ENCODE measurements at places on chromosomes 5 and 9.

DNA sequence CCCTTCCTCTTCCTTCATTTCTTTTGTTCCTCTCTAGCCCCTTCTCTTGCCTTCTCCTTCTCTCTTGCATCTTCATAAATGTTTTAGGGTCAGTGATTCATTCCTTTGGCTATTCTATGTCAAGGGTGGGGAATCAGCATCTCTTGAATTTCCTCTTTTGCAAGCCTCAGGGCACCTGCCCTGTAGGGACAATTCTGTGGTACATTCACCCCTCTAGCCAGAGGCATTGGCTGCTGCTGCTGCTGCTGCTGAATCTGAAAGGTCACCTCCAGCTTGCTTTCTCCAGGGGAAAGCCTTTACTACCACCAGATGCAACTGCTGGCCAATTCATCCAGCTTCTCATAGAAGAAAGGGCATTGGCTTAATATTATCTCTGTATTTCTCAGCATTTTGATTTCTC lies 87.3 kb downstream of the INSYN2B start:
- DNase-seq: no peak

DNA sequence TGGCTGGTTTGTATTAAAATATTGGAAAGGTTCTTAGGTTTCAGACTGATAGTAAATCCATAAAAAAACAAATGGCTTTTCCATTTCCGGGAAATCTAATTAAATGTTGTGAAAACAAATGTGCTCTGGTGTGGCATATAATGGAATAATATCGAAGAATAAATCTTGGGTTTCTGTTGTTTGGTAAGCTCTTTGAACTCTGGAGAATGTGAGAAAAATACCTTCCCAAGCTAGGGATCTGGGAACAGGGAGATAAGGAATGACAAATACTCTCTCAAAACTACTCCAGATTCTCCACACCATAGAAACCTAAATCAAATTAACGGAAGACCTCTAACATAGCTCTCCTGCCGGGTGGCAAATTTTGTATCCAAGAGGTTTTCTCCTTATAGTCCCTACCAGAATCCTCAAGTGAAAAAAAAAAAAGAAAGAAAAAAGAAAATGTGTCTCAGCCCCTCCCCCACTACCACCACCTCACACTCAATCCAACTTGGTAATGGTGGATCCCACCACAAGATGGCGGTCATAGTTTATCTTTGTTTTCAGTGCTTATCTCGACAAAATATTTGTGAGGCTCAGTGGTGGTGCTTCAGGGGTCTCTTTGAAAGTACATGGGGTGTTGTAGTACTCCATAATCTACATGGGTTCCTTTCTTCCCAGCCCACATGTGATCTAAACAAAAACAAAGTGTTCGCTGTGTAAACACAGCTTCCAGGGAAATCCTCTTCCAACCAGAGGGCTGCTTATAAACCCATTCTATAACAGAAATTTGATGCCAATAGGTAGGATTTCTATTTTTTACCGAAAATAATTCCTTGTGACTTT lies 54.5 kb upstream of the FST start:
- DNase-seq: no peak

DNA sequence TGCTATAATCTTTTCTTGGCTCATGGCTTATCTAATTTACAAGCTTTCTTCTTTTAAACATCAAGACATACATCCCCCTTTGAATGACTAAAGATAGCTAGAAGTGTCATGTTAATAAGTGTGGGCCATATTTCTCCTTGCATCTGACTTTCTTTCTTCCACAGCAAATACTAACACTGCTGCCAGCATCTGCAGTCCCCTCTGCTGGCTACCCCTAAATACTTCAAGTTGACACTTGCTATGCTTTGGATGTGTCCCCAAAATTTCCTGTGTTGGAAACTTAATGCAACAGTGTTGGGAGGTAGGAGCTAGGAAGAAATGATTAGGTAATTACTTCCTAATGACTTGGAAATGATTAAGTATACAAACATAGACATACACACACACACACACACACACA lies 459.0 kb upstream of the ST8SIA4 start:
- DNase-seq: no peak

DNA sequence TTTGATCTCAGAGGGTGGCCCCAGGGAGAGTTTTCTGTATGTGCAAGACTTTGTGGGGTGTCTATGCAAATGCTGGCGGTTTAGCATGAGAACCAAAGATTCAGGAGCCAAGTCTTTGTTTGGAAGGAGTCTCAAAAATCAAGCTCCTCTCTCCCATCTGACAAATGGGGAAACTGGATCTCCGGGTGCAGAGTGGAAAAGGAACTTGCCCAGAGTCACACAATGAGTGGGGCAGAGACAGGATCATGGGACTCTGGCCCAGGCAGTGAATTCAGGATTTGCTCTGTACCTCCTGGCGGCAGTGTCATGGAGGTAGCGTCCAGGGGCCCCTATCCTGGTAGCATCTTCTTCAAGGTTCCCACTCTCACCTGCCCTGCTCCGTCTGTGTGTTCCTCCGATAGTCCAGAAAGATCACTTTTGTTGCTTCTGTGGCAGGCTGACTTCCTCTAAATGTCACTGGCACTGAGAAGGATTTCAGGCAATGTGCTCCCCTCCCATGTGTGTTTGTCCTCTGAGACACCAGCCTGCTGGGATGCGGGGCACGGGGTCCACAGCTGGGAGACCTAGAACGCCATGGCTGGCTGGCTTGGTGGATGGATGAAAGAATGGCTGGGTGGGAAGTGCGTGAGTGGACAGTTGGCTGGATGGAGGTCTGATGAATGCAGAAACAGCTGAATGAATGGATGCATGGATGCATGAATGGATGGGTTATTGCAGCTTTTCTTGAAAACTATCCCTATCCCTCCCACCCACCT lies 3.6 kb downstream of the CCL19 start:
- DNase-seq: no peak

- no peak for DNase-seq
These were observed 45.6 kb upstream of the SLC44A1 start for GRCh38 chr9:105198865-105199264.

DNA sequence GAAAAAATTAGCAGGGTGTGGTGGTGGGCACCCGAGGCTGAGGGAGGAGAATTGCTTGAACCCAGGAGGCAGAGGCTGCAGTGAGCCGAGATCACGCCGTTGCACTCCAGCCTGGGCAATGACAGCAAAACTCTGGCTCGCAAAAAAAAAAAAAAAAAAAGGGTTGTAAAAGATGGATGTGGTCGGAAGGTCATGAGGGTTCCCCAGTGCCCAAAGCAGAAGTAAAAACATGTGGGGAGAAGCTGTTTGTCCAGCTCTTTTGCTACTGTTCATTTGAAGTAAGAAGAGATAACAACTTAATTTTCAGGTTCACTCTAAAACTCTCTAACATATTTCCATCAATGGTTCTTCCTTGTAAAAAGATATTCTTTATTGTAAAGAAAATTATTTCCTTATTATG lies 57.1 kb upstream of the GOLPH3 start:
- DNase-seq: no peak

DNA sequence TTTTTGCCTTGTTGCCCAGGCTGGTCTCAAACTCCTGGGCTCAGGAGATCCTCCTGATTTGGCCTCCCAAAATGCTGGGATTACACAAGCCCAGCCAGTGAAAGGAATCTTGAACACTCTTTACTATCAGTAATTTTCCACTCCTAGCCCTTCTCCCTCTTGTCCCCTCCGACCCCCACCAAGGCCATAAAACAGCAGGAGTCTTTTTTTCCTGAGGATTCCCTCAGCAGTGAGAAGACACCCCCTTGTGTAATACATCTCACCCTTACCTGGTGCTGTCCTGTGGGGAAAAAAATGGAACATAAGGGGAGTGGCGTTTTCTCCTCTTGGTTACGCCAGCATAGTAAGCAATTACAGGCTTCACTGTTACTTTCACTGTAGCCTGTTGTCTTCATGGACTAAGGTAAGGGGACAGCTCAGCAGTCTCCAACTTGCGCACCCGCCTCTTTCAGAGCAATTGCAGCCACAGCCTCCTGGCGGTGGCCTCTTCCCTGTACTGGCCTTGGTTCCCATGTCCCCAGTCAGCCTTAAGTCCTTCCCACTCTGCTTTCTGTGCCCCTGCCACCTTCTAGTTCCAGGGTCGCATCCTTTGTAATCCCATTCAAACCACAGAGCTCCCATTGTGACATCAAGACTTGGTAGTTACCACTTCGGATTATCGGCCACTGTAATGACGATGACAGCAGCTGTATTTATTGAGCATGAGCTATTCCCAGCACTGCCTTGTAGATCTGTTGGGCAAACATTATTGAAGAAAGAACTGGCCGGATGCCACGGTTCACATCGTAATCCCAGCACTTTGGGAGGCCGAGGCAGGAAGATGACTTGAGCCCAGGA lies 10.0 kb downstream of the NAIF1 start:
- no peak for DNase-seq

DNA sequence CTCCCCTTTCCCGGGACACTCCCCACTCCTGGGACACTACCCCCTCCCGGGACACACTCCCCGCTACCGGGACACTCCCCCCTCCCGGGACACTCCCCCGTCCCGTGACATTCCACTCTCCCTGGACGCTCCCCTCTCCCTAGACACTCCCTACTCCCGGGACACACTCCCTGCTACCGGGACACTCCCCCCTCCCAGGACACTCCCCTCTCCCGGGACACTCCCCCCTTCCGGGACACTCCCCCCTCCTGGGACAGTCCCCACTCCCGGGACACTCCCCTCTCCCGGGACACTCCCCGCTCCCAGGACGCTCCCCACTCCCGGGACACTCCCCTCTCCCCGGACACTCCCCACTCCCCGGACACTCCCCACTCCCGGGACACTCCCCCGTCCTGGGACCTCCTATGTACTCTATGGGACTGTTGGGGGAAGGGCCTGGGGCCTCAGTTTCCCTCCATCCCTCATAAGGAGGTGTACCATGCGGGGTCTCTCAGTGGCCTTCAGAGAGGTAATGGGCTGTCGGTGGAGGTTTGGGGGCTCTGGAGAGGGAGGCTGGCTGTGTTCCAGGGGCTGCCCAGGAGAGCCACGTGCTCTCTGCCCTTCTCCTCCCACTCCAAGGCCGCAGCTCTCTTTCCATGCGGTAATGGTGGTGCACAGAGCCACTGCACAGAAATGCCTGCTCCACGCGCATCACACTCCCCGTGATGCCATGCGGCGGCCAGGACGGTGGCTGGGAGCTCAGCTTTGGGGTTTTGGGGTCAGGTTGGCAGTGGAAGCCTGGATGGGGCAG lies 96.2 kb downstream of the RXRA start:
- DNase-seq: no peak

GRCh38 chr9:112075009-112075378 lies 100.1 kb downstream of the SUSD1 start:
- DNase-seq: no peak

DNA sequence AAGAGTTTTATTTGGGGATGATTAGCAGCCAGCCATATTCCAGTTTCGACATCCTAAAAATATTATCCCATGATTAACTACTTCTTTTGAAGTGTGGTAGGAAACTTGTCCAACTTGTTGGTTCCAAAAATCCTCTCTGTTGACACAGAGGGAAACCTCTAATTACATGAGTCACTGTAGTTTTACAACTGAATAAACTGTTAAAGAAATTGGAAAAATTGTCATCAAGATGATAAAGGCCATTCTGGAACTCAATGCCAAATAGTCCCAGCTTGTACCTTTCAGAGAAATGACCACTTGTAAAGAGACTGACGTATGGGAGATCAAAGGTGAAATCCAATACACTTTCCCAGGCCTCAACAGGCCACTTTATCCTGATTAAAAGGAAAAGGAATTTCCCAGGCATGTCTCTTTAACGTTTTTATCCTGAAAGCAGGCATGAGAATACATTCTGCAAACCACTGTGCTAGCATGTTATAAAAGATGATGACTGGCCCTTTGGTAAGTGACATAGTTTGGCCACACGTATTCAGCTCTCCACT lies 261.6 kb downstream of the GLIS3 start:
- DNase-seq: no peak

DNA sequence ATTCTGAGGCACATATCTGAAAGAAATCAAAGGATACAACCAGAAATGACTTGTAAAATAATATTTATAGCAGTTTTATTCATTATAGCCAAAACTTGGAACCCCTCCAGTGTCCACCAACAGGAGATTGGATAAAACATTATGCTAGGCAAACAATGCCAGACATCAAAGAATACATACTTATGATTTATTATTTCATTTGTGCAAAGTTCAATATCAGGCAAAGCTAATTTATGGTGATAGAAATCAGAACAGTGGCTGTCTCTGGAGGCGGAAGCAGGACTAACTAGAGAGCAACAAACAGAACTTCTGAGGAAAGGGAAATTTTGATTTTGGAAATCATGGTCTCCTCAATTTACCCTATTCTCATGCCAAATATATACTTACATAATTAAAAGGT lies 193.1 kb downstream of the ICE1 start:
- no peak for DNase-seq

DNA sequence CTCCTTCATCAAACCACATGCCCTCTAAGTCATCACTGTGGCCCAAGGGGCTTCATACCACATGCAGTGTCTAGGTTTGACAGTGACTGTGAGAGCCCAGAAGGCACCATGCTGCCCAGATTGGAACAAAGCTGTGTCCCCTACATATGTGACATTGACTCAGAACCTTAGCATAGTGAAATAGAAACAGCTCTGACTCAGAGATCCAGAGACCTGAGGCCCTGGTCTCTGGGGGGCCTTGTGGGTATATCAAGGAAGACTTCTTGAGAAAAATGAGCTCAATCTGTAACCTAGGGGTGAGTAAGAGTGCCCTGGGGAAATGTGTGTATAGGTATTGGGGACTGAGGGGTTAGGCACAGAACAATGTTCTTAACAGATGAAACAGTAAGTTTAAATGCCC lies 7.1 kb upstream of the ENTREP1 start:
- DNase-seq: no peak

DNA sequence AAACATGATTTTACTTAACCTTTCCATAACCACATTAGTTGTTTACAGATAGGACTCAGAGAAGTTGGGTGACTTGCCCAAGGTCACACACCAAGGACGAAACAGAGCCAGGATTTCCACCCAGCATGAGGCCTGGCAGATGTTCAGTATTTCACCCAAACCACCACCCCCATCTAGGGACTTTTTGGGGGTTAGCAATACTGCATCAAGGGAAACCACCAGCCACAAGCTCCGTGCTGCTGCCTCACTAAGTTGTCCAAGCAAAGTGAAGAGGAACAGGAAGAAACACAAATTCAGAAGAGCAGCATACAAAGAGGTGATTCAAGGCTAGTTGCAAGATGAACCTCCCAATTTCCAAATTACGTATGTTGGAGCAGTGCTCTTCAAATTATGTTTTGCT lies 219.6 kb upstream of the RORB start:
- no peak for DNase-seq

DNA sequence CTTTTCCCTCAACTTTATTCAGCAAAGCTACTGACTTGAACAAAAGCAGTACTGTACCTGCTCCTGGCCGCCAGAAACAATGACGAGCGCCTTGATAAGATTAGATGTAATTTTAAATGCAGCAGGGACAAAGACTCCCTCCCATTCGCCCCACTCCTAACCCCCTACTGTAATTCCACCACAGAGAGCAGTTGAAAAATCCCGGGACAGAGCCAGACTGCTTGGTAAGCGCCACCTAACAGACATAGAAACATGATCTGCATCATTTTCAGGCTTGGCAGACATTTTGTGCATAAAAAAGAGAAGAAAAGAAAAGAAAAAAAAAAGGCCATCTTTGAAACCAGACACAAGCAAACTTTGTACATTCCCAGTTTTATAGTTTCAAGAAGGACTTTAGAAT lies 81.9 kb downstream of the ISL1 start:
- no peak for DNase-seq

- DNase-seq: no peak
These were observed 296.5 kb upstream of the ITGA1 start for GRCh38 chr5:52491071-52491787.

Data from stimulated activated CD4-positive, alpha-beta T cell treated with anti-CD3 and anti-CD28 coated beads, Interleukin-4, amount 100 ng/mL, for 4 hours (primary cell).